ENCODE measurements at places on chromosomes 5 and 9.

GRCh38 chr5:24737163-24737562 is 92.4 kb upstream of the CDH10 start:
- DNase-seq: no peak

DNA sequence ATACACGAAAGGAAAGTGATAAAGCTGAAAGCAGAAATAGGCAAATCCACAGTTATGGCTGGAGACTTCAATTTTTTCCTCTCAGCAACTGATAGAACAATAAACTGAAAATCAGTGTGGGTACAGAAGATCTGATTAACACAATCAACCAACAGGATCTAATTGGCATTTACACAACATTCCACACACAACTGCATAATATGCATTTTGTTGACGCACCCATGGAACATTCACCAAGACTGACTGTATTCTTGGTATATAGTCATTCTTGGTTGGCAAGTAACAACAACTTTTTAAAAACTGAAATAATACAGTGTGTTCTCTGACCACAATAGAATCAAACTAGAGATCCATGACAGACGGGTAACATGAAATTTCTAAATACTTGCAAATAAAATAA is 218.7 kb upstream of the S1PR3 start:
- no peak for DNase-seq

DNA sequence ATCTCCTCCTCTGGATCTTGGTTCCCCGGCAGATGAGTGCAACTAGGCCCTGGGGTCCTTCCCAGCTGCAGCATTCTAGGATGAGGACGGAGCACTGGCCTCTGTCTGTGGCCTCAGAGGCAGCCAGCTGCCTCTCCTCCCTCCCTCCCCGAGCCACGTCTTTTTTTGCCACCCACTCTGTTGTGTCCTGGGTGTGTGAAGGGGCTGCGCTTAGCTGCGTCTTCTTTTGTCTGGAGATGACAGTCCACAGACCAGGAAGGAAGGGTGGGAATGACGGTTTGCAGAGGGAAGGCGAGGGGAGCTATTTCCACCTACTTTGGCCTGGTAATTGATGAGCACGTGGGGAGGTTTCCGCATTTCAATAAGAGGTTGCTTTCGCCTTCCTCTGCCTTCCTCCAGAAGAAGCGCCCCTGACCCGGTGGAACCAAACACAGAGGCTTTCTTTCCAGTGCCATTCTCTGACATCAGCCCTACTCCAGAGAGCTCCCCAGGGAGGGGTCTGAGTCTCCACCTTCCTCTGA is 34.5 kb upstream of the GABRP start:
- DNase-seq: peak; percentile 41

GRCh38 chr9:95100071-95100627 is 217.4 kb downstream of the FANCC start:
- DNase-seq: no peak

DNA sequence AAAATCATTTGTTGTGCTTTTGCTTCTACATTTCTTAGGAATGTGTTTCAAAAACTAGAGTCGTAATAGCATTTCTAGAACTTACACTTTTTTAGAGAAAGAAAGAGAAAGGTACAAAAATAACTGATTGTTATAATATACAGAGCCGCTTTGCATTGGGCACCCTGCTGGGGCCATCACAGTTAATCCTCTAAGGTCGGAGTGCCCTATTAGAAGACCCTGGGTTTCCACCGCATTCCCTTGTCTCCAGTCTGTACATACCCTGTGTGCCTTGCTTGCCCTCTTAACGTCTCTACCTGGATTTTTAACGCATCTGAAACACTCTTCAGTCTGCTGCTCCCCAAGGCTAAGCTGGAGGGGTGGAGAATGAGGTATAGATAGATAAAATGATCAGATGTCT is 1.3 kb downstream of the MARVELD2 start:
- DNase-seq: no peak

GRCh38 chr5:151155775-151156506 is 1.6 kb downstream of the ANXA6 start:
- peak; percentile 82 for DNase-seq

All from adrenal gland (tissue), 19 donors.